Mammary epithelial cell (primary cell): ENCODE measurements at places on chromosomes 4 and X. TPM values are rescaled to one million over a fixed set of nuclear protein-coding genes. Genes with fewer than 3 reads are reported as not detected.

Gene IQCM
- polyA plus RNA-seq, result not detected

Gene CLIC2
- 0.01 TPM for polyA plus RNA-seq

Gene GRID2
- not detected for polyA plus RNA-seq

Gene POF1B
- 1.3 TPM for polyA plus RNA-seq

Gene GPR143
- polyA plus RNA-seq, result not detected

Gene COX7B2
- polyA plus RNA-seq, result not detected

Gene DRD5
- polyA plus RNA-seq, result not detected

Gene WNK3
- polyA plus RNA-seq, result 0.24 TPM

Gene TENM3
- 24.5 TPM for polyA plus RNA-seq

Gene PNMA3
- polyA plus RNA-seq, result 0.02 TPM
